ENCODE measurements at places on chromosomes 5 and 9. TPM values are rescaled to one million over a fixed set of nuclear protein-coding genes. Genes with fewer than 3 reads are reported as not detected.

Gene ARID3C
- not detected for total RNA-seq

Gene RNF44
- 53.4 TPM for total RNA-seq

Gene NME5
- total RNA-seq: not detected

DNA sequence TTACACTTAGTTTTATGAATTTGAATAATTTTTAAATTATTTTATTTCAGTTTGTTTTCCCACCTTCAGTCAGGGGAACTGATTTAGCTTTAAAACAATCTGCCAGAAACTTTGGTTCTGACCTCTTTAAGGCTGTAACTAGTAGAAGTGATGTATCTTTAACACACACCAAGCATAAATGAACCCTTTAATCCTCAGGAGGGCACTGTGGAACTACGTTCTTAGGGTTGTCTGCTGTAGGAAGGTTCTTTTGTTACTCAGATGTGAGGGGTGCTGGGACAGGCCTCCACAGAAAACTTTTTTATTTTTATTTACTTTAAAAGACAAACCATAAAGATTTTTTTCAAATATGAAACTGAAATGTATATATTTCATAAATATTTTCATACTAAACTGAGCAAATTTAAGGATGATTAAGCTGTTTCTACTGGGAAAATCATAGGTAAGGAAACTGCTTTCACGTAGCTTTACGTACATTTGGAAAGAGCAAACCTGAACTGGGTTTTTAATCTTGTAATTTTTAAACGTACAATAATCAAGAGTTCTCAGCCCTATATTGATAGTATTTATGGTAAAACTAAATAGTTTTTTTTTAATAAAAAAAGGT lies 5.3 kb downstream of the KLF4 start:
- peaks cover 4% of the 10 kb centered on the region for H3K4me1 ChIP-seq
- no peaks in the 10 kb centered on the region for H3K36me3 ChIP-seq
- DNase-seq: no peak
- H3K27me3 ChIP-seq: peaks cover 53% of the 10 kb centered on the region
- no peak overlapping the region for H3K4me3 ChIP-seq
- no peak overlapping the region for H3K27ac ChIP-seq
